ENCODE measurements at places on chromosomes 2 and 18.
A peak's percentile ranks its signal among the peaks of the same experiment; 100 is the strongest.

GRCh38 chr2:62287282-62287681 is 91.4 kb downstream of the B3GNT2 start:
- no peaks in the 10 kb centered on the region for H3K36me3 ChIP-seq
- H3K27me3 ChIP-seq = no peaks in the 10 kb centered on the region
- H3K4me1 ChIP-seq = peaks cover 10% of the 10 kb centered on the region
- no peak for DNase-seq
- H3K4me3 ChIP-seq = no peak overlapping the region
- H3K27ac ChIP-seq = no peak overlapping the region

DNA sequence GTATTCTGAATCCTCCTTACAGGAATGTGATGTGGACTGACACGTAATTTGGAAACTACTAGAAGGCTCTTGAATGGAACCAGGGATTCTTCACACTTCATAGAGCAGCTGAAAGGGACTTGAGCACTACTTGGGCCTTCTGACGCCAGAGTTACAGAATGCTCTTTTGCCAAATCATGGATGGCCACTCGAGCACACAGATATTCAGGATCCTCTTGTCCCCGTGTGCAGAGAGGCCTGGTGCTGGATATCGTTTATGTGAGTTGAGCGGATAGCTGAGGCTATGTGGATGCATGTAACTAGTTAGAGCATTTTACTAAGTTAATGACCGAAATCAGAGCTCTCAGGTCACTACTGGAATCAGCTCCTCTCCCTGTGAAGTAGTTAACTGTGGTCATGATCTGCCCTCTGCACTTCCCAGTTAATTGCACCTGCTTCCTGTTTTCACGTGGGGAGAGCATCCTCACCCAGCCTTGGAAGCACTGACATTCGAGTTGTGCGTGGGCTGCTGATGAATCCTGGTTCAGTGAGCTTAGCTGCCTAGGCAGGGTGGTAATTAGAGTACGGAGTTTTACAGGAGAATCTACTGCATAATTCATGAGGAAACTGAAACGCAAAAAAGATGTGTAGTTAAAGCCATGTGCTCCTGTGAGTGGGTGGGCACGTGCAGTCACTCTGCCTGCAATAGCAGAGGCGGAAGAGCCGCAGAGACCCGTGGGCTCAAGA is 5.2 kb upstream of the TPO start:
- no peak for DNase-seq
- H3K4me3 ChIP-seq = no peak overlapping the region
- no peak overlapping the region for H3K27ac ChIP-seq
- H3K36me3 ChIP-seq = no peaks in the 10 kb centered on the region
- no peaks in the 10 kb centered on the region for H3K4me1 ChIP-seq

- no peaks in the 10 kb centered on the region for H3K36me3 ChIP-seq
- H3K4me3 ChIP-seq = no peak overlapping the region
- no peaks in the 10 kb centered on the region for H3K4me1 ChIP-seq
- no peak for DNase-seq
- no peak overlapping the region for H3K27ac ChIP-seq
Observed at GRCh38 chr2:33804155-33804554, 205.1 kb upstream of the FAM98A start.

- no peaks in the 10 kb centered on the region for H3K36me3 ChIP-seq
- H3K27ac ChIP-seq = no peak overlapping the region
- no peak overlapping the region for H3K4me3 ChIP-seq
- no peaks in the 10 kb centered on the region for H3K27me3 ChIP-seq
Observed at GRCh38 chr18:78113940-78114251, 864.2 kb downstream of the GALR1 start.

- no peak overlapping the region for H3K4me3 ChIP-seq
- peak; percentile 69 for DNase-seq
- H3K36me3 ChIP-seq = no peaks in the 10 kb centered on the region
- peaks cover 9% of the 10 kb centered on the region for H3K4me1 ChIP-seq
- H3K27me3 ChIP-seq = no peaks in the 10 kb centered on the region
Observed at GRCh38 chr2:237072067-237072931, 13.4 kb upstream of the COPS8 start.

DNA sequence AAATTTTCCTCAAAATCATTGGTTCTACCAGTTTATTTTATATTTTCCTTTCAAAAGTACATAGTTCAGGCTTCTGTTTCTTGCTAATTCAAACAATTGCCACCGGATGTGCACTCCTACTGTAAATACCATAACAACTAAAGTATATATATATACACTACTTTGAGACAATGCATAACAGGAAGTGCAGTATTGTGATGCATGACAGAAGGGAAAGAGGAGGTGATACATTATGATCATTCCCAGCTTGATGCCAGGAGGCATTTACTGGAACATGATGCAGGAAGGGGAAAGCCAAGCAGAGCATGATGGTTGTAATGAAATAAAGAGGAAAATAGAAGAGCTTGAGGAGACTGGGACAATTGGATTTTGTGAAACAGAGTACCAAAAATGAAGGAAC is 215.2 kb upstream of the NT5C1B start:
- no peaks in the 10 kb centered on the region for H3K36me3 ChIP-seq
- no peak for DNase-seq
- no peak overlapping the region for H3K27ac ChIP-seq

DNA sequence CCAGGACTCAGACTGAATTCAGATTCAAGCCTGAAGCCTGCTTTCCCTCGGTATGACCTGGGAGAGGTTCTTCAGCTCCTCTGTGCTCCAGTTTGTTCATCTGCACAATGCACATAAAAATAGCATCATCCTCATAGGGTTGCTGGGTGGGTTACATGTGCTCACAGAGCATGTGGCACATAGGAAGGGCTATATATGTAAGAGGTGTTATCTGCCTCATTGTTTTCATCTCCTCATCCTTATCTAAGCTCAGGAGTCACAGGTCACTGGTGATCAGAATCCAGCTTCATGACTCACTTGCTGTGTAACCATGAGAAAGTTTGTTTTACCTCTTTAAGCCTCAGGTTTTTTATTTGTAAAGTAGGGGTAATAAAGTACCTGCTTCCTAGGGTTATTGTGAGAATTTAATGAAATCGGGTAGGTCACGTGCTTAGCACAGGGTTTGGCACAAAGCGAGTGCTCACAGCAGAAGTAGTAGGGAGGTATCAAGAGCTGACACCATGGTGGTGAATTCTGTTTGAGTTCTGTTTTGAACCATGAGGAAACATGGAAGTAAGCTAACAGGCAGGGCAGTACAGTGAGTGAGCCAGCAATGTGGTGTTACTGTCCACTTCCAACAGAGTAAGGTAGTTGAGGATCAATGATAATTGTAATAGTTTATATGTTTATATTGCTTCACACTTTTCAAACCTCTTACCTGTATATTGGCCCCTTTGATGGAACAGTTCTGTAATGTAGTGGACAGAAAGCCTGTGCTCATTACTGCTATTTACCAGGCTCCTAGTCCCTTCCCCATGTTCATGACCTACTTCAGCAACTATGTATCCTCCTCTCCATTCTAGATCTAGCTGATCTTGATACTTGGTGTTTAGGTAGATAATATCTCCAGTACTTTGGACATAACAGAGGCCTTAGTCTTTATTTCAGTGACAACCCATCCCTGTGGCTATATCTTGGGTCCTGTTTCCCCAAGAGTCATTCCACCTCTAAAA is 141.4 kb upstream of the LTBP1 start:
- no peaks in the 10 kb centered on the region for H3K4me1 ChIP-seq
- H3K27me3 ChIP-seq = no peaks in the 10 kb centered on the region
- H3K27ac ChIP-seq = no peak overlapping the region
- DNase-seq = peak; percentile 25
- H3K4me3 ChIP-seq = no peak overlapping the region

DNA sequence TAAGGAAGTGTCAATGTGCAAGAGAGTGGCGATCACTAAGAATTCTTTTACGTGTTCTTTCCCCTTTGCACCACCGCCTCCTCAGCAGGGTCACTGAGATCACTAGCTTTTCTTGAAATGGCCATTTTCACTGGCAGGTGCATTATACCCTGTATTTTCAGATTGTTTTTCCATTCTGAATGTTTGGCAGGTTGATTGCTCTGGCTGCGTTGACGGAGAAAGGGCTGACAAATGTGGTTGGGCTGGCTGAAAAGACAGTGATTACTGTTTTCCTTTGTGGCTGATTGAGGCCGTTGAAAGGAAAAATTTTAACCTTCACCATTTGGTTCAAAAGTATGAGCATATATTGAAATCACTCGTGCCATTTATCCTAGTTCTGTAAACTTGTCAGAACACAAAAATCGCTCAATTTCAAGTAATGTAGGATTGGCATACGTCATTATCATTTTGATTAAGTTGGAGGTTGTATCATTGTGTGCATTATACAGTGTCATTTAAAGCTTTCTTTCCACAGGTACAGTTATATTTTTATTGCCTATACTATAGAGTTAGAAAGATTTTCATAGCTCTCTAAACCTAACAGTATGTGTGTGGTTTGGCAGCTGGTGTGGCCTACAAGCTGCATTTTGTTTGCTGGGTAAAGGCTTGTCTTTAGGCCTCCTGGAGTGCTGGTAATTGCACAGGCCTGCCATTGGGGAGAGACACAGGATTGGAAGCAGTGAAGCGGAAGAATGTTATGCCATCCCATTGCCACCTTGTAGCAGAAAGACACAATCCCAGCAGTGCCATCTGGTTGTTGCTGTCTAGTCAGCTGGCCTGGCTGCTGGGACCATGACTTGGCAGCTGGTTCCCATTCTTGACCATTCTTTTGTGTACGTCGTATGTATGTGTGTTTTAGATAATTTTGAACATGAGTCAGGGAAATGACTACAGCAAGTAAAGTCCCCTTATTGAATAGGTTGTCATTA is 36.7 kb downstream of the DYNC1I2 start:
- H3K4me1 ChIP-seq = peaks cover 6% of the 10 kb centered on the region
- no peak overlapping the region for H3K4me3 ChIP-seq
- peak overlapping the region; percentile 26 for H3K27ac ChIP-seq
- H3K27me3 ChIP-seq = no peaks in the 10 kb centered on the region

GRCh38 chr2:168146892-168147810 is 100.2 kb downstream of the STK39 start:
- no peak for DNase-seq
- H3K4me1 ChIP-seq = peaks cover 4% of the 10 kb centered on the region
- no peaks in the 10 kb centered on the region for H3K27me3 ChIP-seq
- H3K36me3 ChIP-seq = peaks cover 8% of the 10 kb centered on the region
- H3K27ac ChIP-seq = no peak overlapping the region

DNA sequence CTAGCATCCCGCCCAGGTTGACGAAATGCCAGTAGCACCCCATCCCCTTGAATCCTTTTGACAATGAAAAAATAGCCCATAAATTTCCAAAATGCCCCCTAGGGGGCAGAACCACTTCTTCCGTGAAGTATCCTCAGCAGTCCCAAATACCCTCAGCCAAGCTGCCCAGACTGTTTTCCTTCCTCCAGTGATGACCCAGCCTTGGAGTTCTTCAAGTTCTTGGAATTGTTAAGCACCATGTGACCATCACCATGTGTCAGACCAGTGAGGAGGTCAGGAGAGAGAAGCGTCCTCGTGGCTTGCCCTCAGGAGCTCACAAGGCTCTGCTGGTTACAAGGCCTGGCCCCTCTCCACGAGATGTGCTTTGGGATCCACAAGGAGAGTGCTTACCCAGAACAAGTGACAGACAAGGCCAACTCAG is 1.4 kb upstream of the SLC23A3 start:
- H3K36me3 ChIP-seq = peaks cover 40% of the 10 kb centered on the region
- no peak overlapping the region for H3K4me3 ChIP-seq
- peak; percentile 86 for DNase-seq

- H3K27ac ChIP-seq = no peak overlapping the region
- no peaks in the 10 kb centered on the region for H3K4me1 ChIP-seq
- H3K36me3 ChIP-seq = no peaks in the 10 kb centered on the region
- no peak overlapping the region for H3K4me3 ChIP-seq
- peaks cover 18% of the 10 kb centered on the region for H3K27me3 ChIP-seq
- DNase-seq = peak; percentile 54
Observed at GRCh38 chr2:64482765-64483504, 29.0 kb downstream of the LGALSL start.

- no peaks in the 10 kb centered on the region for H3K27me3 ChIP-seq
- H3K4me1 ChIP-seq = no peaks in the 10 kb centered on the region
- H3K27ac ChIP-seq = no peak overlapping the region
- no peak overlapping the region for H3K4me3 ChIP-seq
Observed at GRCh38 chr2:83613178-83613577, 845.9 kb downstream of the SUCLG1 start.

GRCh38 chr2:160719116-160719515 is 225.5 kb upstream of the RBMS1 start:
- H3K36me3 ChIP-seq = no peaks in the 10 kb centered on the region
- peak; percentile 51 for DNase-seq
- no peaks in the 10 kb centered on the region for H3K27me3 ChIP-seq
- no peaks in the 10 kb centered on the region for H3K4me1 ChIP-seq

DNA sequence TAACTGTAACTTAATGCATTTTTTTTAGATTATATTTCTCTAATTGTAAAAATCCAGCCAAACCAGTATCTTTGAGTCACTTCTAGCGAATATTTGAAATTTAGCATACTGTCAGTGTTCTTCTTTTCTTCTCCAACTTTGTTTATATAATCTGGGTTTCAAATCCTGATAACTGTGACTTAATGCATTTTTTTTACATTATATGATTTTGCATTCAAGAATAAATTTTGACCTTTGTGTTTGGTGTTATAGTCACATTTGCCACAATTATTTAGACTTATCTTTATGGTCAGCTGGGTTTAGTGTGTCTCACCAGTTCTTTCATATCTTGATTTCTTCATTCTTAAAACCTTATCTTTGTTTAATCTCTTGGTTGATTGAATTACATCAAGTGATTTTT is 345.7 kb downstream of the SLC4A3 start:
- no peaks in the 10 kb centered on the region for H3K36me3 ChIP-seq
- H3K4me3 ChIP-seq = no peak overlapping the region
- H3K27me3 ChIP-seq = no peaks in the 10 kb centered on the region
- H3K4me1 ChIP-seq = no peaks in the 10 kb centered on the region
- H3K27ac ChIP-seq = no peak overlapping the region

DNA sequence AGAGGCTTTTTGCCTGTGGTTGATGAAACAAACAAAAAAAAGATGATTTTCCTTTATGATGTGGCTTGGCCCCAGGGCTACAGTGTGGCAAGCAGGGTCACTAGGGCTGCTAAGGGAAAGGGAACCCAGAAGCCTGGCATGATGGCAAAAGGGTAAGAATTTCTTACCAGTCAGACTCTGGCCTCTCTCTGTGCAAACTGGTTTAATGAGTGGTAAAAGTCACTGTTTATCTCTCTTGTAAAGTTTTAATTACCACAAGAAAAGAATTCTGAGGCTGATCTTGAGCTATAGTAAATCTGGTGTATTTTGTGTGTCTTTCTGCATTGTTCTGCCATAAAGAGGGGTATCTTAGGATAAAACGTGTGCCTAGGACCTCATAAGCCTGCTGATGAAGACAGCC is 275.4 kb downstream of the STK39 start:
- H3K27me3 ChIP-seq = no peaks in the 10 kb centered on the region
- peaks cover 9% of the 10 kb centered on the region for H3K36me3 ChIP-seq
- no peak overlapping the region for H3K4me3 ChIP-seq
- DNase-seq = no peak

- no peak overlapping the region for H3K4me3 ChIP-seq
- no peaks in the 10 kb centered on the region for H3K4me1 ChIP-seq
- no peak overlapping the region for H3K27ac ChIP-seq
- DNase-seq = peak; percentile 22
- no peaks in the 10 kb centered on the region for H3K36me3 ChIP-seq
- no peaks in the 10 kb centered on the region for H3K27me3 ChIP-seq
Observed at GRCh38 chr2:214192711-214193110, 218.1 kb upstream of the VWC2L start.
